ENCODE measurements at places on chromosomes 7 and 10.

DNA sequence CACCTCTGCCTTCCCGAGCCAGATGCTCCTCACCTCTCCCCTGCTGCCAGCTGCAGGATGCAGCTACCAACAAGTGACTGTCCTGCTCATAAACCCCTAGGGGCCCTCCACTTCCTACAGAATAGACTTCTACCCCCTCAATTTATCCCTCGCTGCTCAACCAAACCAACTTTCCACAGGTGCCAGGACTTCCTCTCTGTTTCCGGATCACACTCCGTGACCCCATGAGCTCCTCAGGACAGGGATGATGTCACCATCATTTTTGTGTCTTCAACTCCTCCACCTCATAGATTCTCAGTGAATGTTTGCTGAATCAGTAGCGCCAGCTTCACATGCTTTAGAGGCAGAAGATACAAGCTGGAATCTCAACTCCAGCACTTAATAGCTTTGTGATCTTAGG lies 25.8 kb upstream of the ADRB1 start:
- DNase-seq = no peak

GRCh38 chr7:138166681-138167080 lies 90.4 kb downstream of the AKR1D1 start:
- no peak for DNase-seq

DNA sequence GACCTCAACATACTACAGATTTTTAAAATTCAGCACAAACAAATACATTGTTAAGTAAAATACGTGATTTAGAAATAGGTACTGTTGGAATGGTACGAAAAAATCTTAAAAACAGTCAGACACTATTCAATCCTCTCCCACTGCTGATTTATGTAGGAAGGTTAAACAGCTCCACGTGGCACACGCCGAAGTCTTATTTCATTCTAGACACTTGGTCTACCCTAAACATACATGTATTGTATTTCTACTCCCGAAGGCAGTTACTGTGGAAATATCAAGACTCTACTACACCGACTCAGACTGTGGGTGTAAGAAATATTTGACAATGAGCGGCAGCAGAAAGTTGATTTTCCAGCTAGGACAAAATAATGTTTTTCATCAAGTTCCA lies 130.6 kb downstream of the MPP7 start:
- no peak for DNase-seq

DNA sequence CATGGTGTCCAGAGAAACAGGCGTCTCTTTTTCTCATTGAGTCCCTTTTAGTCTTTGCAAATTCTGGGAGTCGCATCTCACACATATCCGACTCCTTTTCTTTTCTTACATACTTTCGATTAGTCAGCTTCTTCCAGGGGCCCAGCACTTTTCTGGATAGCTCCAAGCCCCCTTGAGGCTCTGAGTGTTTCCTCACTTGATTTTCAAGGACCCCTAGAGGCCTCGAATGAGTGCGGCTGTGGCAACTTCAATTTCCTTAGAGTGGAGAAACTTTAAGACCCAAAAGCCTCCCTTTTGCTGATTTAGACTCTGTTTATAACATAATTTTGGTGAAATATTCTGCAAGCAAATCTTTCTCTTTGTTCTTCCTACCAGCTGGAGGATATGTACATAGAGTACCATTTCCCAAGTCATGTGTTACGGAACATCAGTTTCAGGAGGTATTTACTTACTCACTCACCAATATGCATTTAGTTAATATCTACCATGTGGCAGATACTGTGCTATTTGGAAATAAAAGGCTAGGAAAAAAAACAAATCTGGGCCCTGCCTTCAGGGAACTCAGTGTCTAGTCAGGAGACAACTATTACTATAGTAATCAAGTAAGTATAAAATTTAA lies 555.2 kb downstream of the REEP3 start:
- DNase-seq = no peak

DNA sequence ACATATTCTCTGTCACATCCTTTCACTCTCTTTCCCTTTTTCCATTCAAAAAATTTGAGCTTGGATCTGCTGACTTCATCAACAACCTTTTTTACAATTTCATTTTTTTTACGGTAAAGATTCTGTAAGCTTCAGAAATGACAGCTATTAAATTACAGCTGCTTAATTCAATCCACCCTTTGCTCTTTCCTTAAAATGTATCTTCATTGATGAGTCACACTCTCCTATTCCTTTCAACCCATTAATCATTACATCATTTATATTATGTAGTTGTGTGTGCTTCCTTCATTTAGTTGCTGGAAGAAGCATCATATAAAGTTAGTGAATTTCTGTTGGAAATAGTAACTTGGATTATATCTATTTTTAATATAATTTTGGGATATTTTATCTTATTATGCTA lies 67.1 kb upstream of the MAGI2 start:
- DNase-seq = no peak

DNA sequence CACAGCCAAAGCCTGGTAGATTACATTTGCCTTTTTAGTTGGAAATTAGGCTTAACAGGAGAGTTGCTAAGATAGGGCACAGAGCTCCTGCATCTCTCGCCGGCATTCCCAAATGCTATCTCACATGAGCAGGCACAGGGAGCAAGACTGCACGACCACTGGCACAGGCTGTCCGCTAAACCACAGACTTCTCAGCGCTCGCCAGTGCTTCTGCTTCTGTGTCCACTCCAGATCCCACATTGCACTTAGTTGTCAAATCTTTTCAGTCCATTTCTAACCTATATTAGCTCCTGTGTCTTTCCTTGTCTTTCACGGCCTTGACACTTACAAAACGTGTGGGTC lies 138.9 kb downstream of the EGFR start:
- no peak for DNase-seq

GRCh38 chr7:45237788-45238461 lies 80.3 kb downstream of the RAMP3 start:
- DNase-seq = no peak

GRCh38 chr7:138749960-138750359 lies 47.8 kb upstream of the TMEM213 start:
- DNase-seq = no peak

- no peak for DNase-seq
Measured at GRCh38 chr10:87818505-87819288, 671 bp upstream of the ATAD1 start.

DNA sequence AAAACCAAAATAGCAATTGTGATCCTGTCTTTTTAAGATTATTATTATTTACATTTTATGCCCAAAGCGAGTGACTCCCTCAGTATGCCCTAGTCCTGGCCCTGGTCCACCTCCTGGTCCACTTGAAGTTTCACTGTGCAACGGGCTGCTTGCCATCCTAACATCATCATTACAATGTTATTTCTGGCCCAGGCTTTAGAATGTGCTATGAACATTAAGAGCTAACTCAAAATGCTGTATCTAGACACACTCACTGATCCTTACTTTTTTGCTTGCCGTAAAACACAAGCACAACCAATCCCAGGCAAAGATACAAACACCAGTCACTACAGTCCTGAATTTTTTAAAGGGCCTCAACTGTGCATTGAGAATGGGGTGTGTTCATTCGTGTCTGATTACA lies 38.4 kb downstream of the RHOBTB1 start:
- DNase-seq = peak; percentile 39

- no peak for DNase-seq
Measured at GRCh38 chr10:72252972-72253371, 20.8 kb upstream of the DDIT4 start.

GRCh38 chr7:116670409-116671015 lies 1.5 kb upstream of the MET start:
- no peak for DNase-seq

- DNase-seq = no peak
Measured at GRCh38 chr10:116861796-116862195, 12.5 kb downstream of the ENO4 start.

GRCh38 chr10:63645195-63645594 lies 124.0 kb downstream of the REEP3 start:
- DNase-seq = no peak
